ENCODE measurements at places on chromosomes 7 and 10.

GRCh38 chr10:14926061-14926470, 27.8 kb downstream of the DCLRE1C start:
- no peak for DNase-seq

DNA sequence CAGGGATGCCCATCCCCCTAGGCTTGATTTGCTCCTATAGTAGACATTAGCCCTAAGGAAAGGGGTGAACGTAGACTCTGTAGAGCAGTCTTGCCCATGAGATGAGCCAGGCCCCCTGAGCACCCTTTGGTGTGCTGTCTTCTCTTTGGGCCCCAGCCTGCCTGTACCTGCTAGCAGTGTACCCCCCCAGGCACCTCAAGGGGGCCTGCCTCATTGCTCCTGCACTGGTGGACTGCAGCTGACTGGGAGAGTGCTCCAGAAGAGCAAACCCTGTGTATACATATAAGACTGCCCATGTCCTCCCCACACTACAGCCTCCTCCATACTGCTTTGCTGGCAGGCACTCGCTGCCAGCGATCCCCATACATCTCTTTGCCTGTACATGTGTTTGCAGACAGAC, 206.7 kb downstream of the PCDH15 start:
- DNase-seq, result no peak

DNA sequence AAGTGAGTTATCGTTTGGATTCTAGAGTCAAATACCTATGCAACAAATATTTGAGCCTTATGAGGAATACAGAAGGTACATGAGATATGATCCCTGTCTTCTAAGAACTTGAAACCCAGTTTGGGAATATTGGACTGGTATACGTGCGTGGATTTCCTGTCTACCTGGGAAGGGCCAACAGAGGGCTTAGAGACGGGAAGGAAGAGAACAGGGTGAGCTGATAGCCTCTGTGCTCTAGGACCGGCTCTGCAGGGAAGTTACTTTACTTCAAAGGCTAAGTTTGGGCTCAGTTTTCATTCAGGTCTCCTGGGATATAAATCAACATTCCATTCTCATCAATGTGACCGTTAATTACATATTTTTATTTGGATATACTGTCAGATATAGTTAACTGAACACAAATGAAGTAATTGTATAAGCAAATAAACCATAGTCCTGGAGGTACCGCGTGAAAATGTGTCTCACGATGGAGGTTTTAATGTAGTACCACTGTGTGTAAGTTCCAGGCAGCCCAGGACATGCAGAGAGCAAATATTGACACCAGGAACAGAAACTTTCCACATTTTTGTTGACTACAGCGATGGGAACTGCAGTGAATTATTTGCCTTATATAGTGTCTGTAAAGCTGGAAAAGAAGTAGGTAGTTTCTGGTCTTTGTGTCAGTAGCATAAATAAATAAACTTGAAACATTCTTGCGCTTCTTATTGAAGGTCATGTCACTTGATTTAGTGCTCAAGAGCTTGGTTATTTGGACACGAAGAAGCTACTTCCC, 8.6 kb downstream of the CHST12 start:
- DNase-seq, result no peak

- no peak for DNase-seq
Observed at GRCh38 chr10:28566458-28567015, 33.6 kb downstream of the WAC start.

GRCh38 chr10:132879408-132880127, 62.8 kb downstream of the CFAP46 start:
- DNase-seq, result no peak

GRCh38 chr7:81330108-81330507, 411.3 kb upstream of the SEMA3C start:
- DNase-seq, result no peak

DNA sequence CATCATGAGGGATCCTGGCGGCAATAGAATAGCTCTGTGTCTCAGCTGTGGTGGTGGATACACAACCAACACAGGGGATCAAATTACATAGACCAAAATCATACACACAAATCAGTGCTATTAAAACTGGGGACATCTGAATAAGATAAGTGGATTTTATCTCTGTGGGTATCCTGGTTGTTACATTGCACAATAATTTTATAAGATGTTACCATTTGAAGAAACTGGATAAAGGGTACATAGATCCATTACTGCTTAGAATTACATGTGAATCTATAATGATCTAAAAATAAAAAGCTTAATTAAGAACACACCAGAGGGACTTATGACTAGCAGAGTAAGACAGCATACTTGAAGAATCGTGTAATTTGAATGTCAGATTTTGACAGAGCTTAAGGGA, 8.2 kb upstream of the FAM3C start:
- DNase-seq, result no peak

DNA sequence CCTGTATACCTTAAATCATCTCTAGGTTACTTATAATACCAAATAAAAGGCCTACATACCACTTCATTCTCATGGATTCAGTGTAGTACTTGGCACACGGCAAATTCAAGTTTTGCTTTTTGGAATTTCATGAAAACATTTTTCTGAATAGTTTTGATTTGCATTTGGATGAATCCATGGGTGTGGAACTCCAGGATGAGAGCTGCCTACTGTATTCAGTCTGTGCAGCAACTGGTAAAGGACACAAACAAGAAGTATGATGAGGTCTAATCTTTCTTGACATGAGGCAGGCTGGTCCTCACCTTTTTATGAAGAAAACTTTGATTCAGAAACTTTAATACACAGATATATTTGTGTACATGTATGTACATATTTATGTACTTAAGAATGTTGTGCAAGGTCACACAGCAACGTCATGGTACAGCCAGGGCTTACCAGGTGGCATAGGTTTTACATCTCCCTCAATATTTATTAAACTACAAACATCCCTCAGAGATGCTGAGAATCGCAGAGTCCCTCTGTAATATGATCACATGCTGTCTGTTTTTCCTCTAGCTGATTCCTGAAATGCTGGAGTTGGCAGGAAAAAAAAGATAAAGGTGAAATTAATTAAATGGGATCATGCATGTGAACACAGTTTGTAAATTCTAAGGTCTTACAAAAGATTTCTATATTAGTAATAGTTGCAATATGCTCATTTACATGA, 239.6 kb downstream of the PRKG1 start:
- DNase-seq, result no peak

DNA sequence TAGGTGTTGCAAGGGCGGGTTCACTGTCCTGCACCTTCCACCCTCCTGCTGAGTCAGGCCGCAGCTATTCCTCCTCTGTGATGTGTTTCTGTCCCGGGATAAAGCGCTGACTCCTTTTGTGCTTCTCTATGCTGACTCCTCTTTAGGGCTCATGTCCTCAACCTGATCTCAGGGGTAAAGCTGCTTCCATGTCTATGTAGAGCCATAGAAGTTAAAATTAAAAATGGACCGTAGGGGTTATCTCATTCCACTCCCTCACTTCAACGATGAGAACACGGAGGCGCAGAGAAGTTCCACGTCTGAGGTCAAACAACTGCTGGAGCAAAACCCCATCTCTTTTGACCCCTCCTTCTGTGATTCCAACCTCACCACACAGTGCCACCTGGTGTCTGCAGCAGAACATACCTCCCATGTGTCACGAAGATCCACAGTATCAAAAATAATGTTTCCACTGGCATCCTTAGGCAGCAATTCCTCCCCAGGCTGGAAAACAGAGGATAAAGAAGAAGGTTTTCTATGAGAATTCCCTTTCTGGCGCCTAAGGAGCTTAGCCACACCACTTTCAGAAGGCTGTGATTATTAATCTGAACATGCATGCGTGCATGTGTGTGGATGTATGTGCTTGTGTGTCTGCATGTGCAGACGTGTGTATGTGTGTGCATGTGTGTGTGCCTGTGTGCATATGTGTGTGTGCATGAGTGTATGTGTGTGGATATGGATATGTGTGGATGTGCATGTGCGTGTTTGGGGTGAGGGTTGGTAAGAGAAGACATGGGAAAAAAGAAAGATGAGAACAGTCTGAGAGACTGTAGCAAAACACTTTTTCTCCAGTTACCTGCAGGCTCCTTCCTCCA, 81.2 kb upstream of the UCN3 start:
- DNase-seq, result no peak

- no peak for DNase-seq
Observed at GRCh38 chr10:31358688-31359330, 39.8 kb downstream of the ZEB1 start.

GRCh38 chr10:16612981-16613355, 91.3 kb upstream of the C1QL3 start:
- DNase-seq, result no peak

Measured in stimulated activated CD8-positive, alpha-beta memory T cell treated with anti-CD3 and anti-CD28 coated beads, Interleukin-12 subunit alpha, Interleukin-12 subunit beta, amount 100 ng/mL, for 1 hour (primary cell).